Fibroblast of upper back skin (primary cell): ENCODE measurements at places on chromosomes 5 and 9.

DNA sequence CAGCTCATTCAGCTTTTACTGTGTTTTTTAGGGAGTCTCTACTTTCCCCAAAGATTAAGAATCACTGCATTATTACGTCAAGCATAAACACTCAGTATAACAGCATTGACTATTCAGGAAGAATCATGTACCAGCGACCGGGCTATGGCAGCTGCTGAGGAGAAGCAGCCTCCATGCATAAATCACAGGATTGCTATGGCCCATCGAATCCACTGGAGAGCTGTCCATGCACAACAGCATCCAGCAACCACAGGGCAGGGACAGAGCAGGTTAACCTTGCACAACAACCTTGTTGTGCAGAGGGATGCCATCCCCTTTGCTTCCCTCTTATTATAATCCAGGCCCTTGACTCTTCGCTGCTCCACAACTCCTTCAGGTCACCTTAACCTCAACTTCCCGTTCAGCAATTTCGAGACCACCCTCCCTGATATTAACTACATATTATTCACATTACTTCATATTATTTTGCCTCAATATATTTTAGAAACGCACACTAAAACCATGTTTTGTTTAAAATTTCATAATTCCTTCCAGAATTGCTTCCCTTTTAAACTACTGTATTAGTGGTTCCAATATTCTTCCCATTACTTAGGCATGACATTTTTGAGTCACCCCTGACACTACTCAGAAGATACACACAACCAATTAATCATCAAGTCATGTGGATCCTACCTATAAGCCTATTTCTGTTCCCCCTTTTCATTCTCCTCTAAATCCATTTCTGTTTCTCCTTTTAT, 991 bp downstream of the IARS1 start:
- no peak for DNase-seq

DNA sequence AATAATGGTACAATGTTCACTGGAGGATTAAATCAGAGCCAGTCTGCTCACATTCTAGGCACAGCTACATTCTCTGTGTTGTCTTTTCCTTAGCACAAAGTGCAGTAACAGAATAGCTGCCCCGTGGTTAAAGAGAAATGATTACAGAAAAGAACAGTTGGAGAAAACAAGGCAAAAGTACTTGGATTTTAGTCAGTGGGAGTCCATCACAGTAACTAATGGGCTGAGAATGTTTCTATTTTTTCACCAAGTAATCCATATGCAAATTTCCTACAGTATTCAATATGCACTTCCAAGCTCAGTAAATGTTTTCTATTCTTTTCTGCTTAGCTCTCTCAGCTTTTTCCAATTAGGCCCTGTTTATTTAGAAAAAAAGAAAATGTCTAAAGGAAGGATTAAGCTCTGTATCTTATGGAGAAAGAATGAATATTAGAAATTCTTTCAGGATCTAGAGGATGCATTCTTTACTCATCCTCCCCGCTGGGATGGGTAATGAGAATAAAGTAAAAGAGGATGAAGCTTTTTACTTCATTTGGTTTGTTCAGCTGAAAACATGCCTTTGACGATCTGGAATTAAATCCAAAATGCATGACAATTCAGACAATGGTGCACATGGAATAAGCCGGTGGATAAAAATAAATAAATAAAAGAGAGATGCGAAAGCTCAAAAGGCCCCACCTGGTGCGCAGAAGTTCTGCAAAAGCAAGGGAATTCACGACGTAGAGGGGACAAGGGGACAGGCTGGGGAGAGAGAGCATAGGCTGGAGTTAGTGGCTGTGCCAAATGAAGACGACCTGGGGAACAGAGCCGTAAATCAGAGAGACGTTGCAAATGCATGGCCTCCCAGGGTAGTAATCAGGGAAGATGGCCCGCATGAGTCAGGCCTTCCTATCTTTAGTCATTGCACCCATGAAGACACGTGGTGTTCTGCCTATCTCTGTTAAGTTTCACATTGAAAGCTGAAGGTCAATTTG, 345.2 kb downstream of the GLIS3 start:
- peak; percentile 72 for DNase-seq

DNA sequence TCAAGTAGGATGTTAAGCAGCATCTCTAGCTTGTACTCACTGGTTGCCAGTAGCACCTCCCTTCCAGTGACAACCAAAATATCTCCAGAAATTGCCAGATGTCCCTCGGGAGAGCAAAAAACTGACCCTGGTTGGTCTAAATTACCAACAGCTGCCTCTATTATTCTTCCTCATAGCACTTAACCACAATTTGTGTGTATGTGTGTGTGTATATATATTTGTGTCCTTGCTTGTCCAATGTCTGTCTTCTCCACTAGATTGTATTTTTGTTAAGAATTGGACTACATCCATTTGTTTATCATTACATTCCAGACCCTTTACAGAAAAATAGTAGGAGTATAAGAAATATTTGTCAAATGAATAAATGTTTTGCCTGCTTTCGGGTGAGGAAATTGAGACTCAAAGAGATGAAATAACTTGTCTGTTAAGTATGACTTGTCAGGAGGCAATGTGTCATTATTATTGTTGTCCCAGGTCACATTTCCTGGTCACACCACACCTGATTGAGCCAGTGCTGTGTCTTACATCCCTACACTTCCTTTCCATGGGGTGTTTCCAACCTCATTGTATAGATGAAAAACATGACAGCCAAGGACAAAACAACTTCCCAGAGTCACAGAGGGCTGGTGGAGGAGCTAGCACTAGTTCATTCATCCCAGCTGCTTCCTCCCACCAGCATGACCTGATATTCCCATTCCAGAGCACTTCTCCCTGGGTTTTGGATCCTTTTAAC, 11.4 kb upstream of the GRPEL2 start:
- no peak for DNase-seq

- peak; percentile 96 for DNase-seq
These were observed 29.0 kb downstream of the PTGES2 start for GRCh38 chr9:128098297-128099230.

GRCh38 chr9:130845901-130846481, 10.9 kb downstream of the ABL1 start:
- peak; percentile 84 for DNase-seq

DNA sequence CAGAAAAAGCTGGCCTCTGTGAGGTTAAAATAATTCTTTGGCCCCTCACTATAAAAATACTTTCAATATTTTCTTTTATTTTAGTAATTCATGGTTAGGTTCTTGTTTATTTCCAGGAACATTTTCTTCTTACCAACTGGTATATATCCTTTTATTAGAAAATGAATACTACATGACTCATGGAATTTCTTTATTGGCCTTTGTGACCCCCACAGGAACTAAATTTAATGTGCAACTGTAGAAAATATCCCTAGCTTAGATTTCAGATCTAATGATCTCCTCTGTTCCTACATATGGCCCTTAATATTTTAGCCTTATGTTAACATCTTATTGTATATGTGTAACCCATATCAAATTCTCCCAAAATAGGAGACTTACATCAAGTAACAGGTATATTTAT, 429.9 kb downstream of the NR2F1-AS1 start:
- peak; percentile 44 for DNase-seq

DNA sequence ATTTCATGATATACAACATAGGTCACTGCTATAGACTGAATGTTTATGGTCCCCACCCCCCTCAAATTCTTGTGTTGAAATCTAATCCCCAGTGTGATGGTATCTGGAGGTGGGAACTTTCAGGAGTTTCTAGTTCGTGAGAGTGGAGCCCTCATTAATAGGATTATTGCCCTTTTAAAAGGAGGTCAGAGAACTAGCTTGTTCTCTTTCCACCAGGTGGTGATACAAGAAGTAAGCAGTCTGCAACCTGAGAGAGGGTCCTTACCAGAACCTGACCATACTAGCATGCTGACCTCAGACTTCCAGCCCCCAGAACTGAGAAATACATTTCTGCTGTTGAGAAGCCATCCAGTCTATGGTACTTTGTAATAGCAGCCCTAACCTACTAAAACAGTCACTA, 33.3 kb downstream of the TMEM161B start:
- DNase-seq: no peak

DNA sequence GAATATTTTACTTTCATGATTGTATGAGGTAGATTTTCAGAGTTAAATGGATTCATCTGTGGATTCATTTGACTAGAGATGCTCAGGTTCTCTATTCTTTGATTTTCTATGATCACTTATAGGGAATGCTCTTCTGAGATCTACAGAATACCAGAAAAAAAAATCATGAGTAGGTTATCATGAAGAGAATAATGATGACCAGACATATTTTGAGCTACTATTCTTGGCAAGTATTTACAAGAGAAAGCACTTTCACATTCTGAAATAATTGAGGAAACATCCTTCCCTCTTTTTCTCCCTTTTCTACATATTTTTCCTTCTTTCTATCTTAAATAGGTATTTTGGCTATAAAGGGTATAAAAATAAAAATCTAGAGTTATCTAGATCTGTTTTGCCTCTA, 543.0 kb upstream of the TUSC1 start:
- DNase-seq: no peak

DNA sequence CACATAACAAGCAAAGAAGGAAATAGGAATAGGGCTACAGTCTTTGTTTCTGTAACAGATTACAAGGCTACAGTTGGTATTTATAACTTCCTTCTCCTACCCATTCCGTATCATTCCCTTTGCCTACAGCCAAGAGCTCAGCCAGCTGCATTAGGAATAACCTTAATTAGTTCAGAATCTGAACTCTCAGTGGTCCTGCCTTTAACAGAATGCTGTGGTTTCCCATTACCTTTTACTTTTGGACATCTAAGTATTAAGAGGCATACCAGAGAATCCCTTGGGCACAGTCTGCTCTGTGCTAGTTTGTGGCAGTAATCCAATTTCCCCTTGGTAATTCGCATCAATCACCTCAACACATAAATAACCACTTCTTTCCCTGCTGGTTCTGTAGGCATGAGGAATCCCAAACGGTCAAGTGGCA, 44.2 kb downstream of the PKD2L2 start:
- DNase-seq: peak; percentile 74

- no peak for DNase-seq
These were observed 2.1 kb downstream of the TRAF2 start for GRCh38 chr9:136888454-136888853.

- no peak for DNase-seq
These were observed 1285.8 kb upstream of the CDH9 start for GRCh38 chr5:28324174-28324573.

- no peak for DNase-seq
These were observed 371.9 kb upstream of the ARRDC3 start for GRCh38 chr5:91754990-91755389.

DNA sequence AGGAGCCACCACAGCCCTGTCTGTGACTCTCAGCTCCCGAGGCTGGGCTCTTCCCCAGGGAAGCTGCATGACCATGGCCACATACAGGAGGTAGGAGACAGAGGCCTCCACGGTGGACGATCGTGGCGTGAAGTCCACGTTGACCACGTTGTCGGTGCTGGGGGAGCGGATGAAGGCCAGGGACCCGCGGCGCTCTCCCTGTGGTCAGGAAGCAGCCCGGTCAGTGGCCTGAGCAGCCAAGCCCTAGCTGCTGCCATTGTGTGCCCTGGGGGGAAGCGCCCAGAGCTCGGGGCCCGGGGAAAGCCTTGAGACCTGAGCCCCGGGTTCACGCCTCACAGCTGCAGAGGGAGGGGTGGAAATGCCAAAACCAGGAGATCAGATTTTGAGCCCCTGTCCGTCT, 34.3 kb downstream of the EXOC3 start:
- no peak for DNase-seq

DNA sequence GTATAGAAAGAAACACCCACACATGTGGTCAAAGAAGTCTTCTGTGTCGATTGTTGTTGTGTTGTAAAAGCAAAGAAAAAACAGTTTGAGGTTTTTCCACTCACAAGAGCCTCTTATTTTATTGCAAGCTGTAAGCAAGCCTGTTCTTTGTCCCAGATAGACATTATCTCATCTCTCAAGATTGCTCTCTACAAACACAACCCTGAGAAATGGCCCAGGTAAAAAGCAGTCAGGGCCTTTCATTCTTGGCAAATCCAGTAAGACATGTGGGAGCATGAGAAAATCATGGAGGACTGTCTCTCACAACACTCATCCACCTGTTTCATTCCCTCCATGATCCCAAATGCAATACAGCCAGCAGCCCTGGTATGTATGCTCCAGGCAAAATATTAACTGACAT, 286.6 kb upstream of the POU5F2 start:
- DNase-seq: no peak

DNA sequence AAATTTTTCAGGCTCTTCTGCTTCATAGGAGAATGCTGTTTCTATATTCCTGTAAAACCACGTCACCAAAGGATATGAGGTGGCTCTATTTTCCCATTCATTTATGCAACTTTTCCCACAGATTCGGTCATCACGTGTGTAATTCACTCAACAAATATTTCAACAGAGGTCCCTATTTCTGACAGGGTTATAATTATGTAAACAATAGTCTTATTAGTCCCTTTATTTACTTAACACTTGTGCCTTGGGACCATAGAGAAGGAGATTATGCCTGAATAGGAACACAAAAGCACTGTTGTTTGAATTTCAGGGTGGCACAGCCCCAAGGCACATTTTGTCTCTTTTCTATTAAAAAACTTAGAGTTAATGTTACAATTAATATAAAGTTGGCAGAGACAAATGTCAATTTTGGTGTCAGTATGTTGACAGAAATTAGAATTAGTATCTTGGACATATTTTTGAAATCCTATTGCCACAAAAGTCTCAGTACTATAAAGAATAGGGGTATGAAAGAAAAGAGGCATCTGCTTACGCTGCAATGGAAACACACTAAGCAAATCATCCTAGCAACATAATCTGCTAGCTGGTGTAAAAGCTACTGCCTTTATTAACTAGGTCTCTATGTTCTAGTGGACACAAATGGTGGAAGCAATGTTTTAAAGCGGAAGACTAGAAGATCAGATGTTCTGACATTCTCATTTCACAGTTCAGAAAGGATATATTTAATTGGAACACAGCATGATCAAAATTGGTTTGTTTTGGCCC, 229.1 kb upstream of the TBCA start:
- peak; percentile 17 for DNase-seq

DNA sequence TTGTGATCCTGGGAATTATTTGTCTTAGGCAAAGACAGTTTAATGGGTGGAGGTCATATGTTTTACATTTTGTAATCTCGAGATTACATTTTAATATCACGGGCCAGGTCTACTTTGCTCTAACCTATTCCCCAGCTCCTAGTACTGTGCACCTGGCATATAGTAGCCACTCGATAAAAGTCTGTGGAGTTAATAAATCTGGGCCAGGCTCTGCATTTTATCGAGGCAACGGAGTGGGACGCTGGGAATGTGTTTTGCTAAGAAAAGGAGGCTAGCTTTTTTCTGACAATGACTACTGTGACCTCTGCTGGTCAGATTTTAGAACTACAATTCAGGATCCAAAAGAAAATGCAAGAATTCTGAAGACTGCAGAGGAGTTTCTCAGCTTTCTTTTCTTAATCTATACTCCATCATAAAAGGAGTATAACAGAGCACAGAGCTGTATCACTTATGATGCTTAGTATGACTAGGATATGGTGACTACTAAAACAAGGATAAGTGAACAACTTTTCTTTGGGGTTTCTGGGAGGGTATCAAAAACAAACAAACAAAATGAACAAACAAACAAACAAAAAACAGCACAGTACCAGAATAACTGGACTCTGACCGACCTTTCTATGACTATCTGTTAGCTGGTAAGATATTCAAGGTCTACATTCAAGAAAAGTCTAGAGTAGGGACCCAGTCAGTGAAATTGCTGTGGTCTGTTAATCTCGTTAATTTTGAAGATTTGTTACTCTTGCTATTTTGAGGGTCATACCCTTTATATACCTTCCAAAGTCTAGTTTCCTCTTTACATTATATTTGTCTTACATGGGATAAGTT, 46.1 kb upstream of the CER1 start:
- peak; percentile 66 for DNase-seq
